Right lung (tissue), 10 donors: ENCODE measurements at places on chromosomes 2 and 18. TPM values are rescaled to one million over a fixed set of nuclear protein-coding genes. Genes with fewer than 3 reads are reported as not detected.
A peak's percentile ranks its signal among the peaks of the same experiment; 100 is the strongest.

SCN7A gene
- polyA plus RNA-seq = 123 TPM

AMER3 gene
- polyA plus RNA-seq = 0.09 TPM

- DNase-seq = no peak
Observed at GRCh38 chr2:234939576-234939975, 12.2 kb upstream of the SH3BP4 start.

GRCh38 chr2:1869987-1870386 is 125.7 kb upstream of the PXDN start:
- no peak for DNase-seq

CCDC121 gene
- 13.1 TPM for polyA plus RNA-seq

DNA sequence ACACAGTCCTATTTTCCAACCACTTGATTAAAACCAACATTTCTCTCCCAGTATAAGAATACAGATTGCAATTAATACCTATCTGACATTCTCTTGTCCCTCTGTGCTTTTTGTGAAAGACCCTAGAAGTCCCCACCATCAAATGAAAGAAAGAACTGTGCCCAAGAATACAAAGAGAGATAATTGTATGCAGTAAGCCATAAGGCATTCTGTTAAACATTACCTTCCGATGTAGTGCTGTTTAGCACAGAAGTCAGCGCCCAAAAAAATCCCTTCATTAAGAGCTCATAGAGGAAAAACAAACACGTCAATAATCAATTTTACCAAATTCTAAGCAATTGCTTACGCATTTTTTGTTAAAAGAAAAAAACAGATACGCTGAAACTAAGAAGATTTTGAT is 41.1 kb downstream of the ZNF516 start:
- no peak for DNase-seq

DNA sequence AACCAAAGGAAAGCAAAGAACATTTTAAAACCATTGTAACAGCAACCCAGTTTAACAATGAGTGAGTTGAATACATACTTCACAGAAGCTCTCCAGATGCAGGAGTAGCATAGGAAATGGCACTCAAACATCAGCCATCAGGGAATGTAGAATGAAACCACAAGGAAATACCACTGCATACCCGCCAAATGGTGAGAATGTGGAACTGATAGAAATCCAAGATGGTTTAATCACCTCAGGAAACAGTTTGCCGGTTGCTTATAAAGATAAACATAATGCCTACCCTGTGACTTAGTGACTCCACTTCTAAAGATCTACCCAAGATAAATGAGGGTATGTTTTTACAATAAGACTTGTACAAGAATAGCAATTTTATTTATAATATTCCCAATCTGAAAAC is 132.0 kb downstream of the GALNT1 start:
- no peak for DNase-seq

DNA sequence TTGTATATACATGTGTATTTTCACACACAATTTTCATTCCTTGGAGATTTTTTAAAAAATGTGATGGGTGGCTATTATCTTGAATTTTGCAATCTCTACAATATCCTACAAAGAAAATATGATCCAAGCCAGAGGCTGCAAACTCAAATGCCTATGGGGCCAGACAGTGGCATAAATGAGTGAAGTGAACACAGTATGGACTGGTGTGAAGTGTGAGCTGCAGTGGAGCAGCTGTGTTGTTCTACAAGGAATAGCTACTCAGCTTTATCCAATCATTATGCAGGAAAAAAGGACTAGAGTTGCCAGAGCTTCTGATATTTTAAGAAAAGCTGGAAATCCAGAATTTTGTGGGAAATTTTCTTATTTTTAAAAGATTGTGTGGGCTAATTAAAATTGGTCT is 62.1 kb downstream of the ARHGEF33 start:
- peak; percentile 65 for DNase-seq

HOXD12 gene
- not detected for polyA plus RNA-seq

DNA sequence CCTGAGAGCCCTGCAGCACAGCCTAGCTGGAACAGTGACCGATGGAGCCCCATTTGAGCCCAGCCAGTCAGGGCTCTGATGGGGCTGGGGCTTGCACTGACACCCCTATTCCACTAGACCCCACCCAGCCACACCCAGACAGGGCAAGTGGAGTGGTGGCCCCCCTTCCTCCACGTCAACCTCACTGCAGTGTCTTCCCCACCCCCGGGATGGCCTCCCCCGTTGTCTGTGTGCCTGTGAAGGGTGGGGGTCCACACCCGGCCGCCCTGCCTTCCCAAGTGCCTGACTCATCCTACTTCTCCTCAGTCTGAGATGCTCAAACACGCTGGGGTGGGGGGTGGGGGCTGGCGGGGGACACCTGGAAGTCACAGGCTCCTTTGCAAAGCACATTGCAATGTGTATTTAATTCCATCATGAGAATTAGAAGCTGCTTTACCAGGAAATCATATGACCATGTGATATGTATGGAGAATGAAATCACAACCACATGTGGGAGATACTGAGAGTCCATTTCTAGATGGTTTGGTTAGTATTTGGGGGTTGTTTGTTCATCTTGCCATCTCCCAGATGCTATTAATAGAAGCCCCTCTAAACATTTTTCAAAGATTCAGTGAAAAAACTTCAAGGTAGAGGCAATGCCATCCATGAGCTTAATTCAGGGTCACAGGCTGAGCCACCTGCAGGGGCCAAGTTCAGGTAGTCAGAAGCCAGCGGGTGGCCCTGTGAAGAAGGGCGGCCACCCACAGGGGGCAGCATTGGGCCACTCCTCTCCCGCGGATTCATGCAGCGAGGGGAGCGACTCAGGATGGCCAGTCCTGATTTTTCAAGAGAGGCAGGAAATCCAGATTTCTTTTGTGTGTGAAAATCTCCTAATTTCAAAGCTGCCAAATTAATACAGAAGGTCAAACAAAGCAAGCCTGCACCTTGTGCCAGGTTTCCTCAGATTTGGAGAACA is 22.7 kb upstream of the GMPPA start:
- peak; percentile 60 for DNase-seq

- no peak for DNase-seq
Observed at GRCh38 chr2:98448441-98449145, 3.9 kb downstream of the INPP4A start.

- no peak for DNase-seq
Observed at GRCh38 chr18:58057291-58057965, 13.4 kb downstream of the NEDD4L start.

PKDCC gene
- 122 TPM for polyA plus RNA-seq

- no peak for DNase-seq
Observed at GRCh38 chr18:61549416-61549815, 216.2 kb downstream of the CDH20 start.

- DNase-seq = no peak
Observed at GRCh38 chr18:596288-596881, 403 bp upstream of the CLUL1 start.

DNA sequence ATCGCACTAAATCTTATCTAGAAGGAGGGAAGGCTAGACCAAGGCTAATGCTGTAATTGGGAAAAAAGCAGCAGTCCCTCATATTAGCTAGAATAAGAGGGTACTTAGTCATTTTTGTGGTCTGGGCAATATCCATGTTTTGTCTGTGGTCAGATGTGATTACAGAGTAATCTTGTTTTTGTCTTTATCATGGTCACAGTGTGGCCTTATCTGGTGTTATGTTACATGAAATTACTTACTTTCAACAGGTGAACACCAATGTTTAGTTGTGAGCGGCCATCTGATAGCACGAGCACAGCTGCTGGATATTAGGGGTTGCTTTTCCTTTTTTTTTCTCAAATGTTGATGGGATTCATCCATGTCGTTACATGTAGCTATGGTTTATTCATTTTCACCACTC is 23.7 kb upstream of the PLEKHM3 start:
- DNase-seq = no peak

DNA sequence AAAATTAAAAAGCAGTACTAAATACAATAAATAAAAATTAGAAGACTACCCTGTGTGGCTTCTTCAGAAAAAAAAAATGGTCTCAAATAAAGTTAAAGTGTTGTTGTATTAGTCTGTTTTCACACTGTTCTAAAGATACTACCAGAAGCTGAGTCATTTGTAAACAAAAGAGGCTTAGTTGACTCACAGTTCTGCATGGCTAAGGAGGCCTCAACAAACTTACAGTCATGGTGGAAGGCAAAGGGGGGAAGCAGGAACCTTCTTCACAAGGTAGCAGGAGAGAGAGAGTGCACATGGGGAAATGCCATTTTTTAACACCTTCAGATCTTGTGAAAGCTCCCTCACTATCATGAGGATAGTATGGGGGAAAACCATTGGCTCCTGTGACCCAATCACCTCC is 612.8 kb downstream of the RNF144A start:
- DNase-seq = no peak

GRCh38 chr2:75570948-75571729 is 10.4 kb upstream of the EVA1A start:
- peak; percentile 79 for DNase-seq

DNA sequence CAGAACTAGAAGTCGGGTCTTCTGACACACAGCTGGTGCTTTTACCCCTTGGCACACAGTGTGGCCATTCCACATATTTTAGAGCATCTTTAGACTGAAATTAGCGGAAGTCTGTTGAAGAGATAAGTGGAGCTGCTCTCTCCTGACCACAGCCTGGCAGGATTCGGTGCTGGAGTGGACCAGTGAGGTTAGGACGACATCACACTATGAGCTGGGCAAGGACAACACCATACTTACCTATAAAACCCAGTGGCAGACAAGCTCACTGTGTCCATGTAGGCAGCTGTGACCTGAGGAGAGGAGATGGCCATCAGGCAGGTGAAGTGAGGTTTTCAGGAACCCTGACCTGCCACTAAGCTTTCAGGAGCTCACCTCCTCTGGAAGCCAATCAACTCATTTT is 70.1 kb downstream of the XDH start:
- DNase-seq = no peak

DNA sequence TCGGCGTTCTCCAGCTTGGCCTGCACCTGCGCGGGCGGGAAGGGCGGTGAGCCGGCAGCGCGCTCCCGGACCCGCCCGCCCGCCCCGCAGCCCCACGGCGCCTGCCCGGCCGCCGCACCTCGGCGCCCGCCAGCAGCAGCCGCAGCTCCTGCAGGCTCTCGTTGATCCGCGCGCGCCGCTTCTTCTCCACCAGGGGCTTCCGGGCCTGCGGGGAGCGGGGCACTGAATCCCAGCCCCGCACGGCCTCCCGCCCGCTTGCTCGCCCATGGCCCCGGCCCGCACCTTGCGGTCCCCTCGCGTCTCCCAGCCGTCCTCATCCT is 335 bp downstream of the HES6 start:
- no peak for DNase-seq

- no peak for DNase-seq
Observed at GRCh38 chr2:10284108-10284870, 18.4 kb upstream of the HPCAL1 start.

GRCh38 chr2:214481204-214481603 is 70.3 kb downstream of the VWC2L start:
- DNase-seq = no peak

ANKRD62 gene
- polyA plus RNA-seq = not detected

- no peak for DNase-seq
Observed at GRCh38 chr18:6210349-6211173, 204.2 kb downstream of the L3MBTL4 start.

DNA sequence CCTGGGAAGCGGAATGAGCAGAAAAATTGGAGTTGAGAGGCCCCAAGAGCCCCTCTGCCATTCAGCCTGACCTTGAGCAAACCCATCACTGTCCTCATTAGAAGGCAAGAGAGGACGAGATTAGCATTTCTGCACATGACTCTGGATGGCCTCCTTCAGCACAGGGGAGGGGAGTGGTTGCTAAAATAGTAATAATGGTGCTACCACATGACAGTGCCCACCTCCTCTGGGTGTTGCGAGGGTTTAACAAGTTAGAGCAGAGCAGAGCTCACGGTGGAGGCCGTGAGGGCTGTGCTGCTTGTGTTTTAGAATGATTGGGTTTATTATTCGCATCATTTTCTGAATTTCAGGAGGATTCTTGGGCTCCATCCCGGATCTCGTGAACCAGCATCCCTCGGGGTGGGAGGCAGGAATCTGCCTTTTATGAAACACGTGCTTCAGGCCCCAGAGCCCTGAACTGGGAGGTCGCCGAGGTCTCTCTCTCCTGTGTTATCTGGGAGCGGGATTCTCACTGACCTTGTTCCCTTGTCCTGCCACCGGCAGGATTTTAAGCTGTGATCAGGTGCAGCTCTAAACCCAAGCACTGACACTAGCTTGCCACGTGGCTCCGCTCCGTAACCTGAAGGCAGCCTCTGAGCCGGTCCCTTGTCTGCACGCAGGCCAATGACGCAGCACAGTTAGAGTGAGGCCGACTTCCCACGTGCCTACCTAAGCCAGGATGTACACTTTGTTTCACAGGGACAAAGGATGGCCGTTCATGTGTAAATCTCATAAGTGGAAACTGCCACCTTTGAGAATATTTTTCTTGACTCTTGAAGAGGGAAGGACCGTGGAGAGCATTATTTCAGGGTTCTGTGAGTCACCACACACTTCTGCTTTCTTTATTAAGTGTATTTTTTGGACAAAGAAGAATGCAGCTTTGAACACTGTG is 142.3 kb downstream of the ACOXL start:
- DNase-seq = no peak

DNA sequence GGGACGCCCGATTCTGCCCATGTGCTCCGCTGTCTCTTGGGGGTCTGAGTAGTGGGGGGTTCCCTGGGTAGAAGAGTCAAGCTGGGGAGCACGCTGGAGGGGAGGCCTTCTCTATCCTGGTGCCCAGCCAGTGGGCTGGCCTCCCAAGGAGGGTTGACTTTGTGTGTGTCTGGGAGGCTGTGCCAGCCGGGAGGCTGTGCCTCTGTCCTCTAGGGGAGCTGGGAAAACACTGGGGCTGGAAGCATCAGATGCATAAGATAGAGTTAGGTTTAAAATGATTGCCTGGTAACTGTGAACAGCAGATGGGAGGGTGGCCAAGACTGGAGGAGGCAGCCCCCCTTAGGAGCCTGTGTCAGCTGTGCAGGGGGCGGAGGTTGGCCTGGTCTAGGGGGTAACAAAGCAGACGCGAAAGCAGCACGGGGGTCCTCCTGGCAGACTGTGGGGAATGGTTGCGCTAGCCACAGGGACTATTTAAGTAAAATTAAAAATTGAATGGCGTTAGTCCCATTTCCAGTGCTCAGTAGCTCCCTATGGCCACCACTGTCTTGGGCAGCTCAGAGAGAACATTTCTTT is 1.3 kb downstream of the ING5 start:
- peak; percentile 9 for DNase-seq

MPV17 gene
- polyA plus RNA-seq = 91.1 TPM

DNA sequence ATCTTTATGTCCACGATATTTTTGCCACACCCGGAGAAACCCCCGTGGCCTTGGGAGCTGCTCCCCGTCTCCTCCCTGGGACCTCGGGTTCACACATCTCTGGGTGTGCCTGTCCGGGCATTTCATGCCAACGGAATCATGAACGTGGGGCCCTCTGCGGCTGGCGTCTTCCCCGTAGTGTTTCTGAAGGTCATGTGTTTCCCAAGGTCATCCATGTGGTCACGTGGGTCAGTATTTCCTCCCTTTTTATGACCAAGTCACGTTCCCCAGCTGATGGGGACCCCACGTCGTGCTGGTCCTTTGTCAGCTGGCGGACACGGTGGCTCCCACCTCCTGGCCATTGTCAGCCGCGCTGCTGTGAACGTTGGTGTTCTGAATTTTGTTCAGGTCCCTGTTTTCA is 135.7 kb downstream of the NFATC1 start:
- DNase-seq = no peak

TSPYL6 gene
- polyA plus RNA-seq = not detected

GRCh38 chr2:167181134-167181533 is 292.9 kb downstream of the XIRP2 start:
- DNase-seq = no peak

ADRA2B gene
- polyA plus RNA-seq = 1.2 TPM

- no peak for DNase-seq
Observed at GRCh38 chr18:12703664-12704063, 822 bp downstream of the PSMG2 start.

OBSL1 gene
- 140 TPM for polyA plus RNA-seq

GRCh38 chr2:216987252-216987821 is 127.5 kb upstream of the TNP1 start:
- no peak for DNase-seq
